ENCODE measurements at places on chromosomes 3 and 15. TPM values are rescaled to one million over a fixed set of nuclear protein-coding genes. Genes with fewer than 3 reads are reported as not detected.

The SERPINI2 gene
- not detected for total RNA-seq

The BCHE gene
- 6.6 TPM for total RNA-seq

The HLTF gene
- total RNA-seq, result 21.6 TPM

The FNDC3B gene
- 71.3 TPM for total RNA-seq

The TMEM212 gene
- total RNA-seq, result not detected

The PPP2R3A gene
- total RNA-seq, result 14.3 TPM

The PEX5L gene
- 0.07 TPM for total RNA-seq

The EXD1 gene
- not detected for total RNA-seq

The GOLGA6L7 gene
- total RNA-seq, result not detected

The GP5 gene
- total RNA-seq, result 0.07 TPM

The PIGZ gene
- total RNA-seq, result 0.88 TPM

The CLASP2 gene
- 37.8 TPM for total RNA-seq

The ST8SIA2 gene
- 7.0 TPM for total RNA-seq

The LEKR1 gene
- 2.3 TPM for total RNA-seq

The CELSR3 gene
- 5.2 TPM for total RNA-seq

The GOLGA8M gene
- not detected for total RNA-seq

The DAZL gene
- total RNA-seq, result not detected

The SLC22A14 gene
- total RNA-seq, result 0.58 TPM

The ADPGK gene
- 33.9 TPM for total RNA-seq

The GDPGP1 gene
- total RNA-seq, result 11.0 TPM

The NR2F2 gene
- total RNA-seq, result 22.9 TPM

The CLRN1 gene
- total RNA-seq, result not detected

The TGM5 gene
- total RNA-seq, result not detected

The SERINC4 gene
- 0.46 TPM for total RNA-seq

The P2RY1 gene
- total RNA-seq, result 0.41 TPM

The TRIM42 gene
- not detected for total RNA-seq

Measured in kidney epithelial cell (primary cell).